ENCODE measurements at places on chromosomes 6 and 20. TPM values are rescaled to one million over a fixed set of nuclear protein-coding genes. Genes with fewer than 3 reads are reported as not detected.

The PPIL6 gene
- total RNA-seq = 0.46 TPM

The HUS1B gene
- total RNA-seq = 1.8 TPM

The PLEKHG1 gene
- 1.5 TPM for total RNA-seq

The TCF15 gene
- total RNA-seq = not detected

The CPNE5 gene
- 0.28 TPM for total RNA-seq

The SYNDIG1 gene
- not detected for total RNA-seq

The CITED2 gene
- 54.1 TPM for total RNA-seq

The FILIP1 gene
- 0.05 TPM for total RNA-seq

The ADGRF4 gene
- not detected for total RNA-seq

The SNPH gene
- 2.6 TPM for total RNA-seq

The SLA2 gene
- total RNA-seq = 50.3 TPM

The RIPPLY2 gene
- not detected for total RNA-seq

The HTR1B gene
- total RNA-seq = not detected

The GMPR gene
- total RNA-seq = 1.2 TPM
